ENCODE measurements at places on chromosomes 2 and 18. TPM values are rescaled to one million over a fixed set of nuclear protein-coding genes. Genes with fewer than 3 reads are reported as not detected.
A peak's percentile ranks its signal among the peaks of the same experiment; 100 is the strongest.

- H3K4me3 ChIP-seq, result no peak overlapping the region
- H3K27ac ChIP-seq, result no peak overlapping the region
- no peaks in the 10 kb centered on the region for H3K27me3 ChIP-seq
- no peak for DNase-seq
- H3K4me1 ChIP-seq, result no peaks in the 10 kb centered on the region
These were observed 55.3 kb upstream of the HAAO start for GRCh38 chr2:42847596-42848151.

DNA sequence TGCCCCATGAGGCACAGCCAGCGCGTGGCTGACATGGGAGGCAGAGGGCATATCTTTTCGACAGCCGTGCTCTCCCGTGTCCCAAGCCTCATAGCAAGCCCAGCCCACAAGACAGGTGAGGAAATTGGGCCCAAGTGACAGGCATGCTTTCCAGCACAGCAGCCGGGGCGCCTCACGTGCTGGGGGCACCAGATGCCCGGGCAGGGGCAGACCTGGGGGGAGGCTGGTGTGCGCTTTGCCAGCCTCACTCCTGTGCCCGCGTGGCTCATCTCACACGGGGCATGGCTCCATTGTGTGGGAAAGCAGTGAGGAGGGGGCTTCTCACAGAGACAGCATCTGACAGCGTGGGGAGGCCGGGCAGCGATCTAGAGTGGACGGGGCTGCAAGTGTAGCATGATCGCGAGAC is 93.2 kb downstream of the USP40 start:
- H3K36me3 ChIP-seq, result peaks cover 19% of the 10 kb centered on the region
- H3K27me3 ChIP-seq, result no peaks in the 10 kb centered on the region
- DNase-seq, result no peak
- H3K4me1 ChIP-seq, result no peaks in the 10 kb centered on the region
- no peak overlapping the region for H3K27ac ChIP-seq
- no peak overlapping the region for H3K4me3 ChIP-seq

DNA sequence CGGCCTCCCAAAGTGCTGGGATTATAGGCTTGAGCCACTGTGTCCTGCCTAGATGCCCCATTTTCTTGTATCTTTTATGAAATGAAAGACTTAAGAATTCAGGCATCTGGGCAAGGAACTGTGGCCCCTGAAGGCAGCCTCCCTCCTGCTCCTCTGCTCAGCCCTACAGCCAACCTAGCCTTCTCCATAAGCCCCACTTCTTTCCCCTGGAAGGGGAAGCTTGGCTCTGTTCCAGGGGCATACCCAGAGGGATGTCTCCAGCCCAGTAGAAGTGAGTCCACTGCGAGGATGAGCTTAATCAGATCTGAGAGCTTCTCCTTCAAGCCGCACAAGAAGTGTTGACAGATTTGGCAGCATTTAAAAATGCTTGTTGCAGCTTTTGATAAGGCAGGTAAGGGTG is 39.7 kb downstream of the RHOB start:
- H3K4me3 ChIP-seq, result no peak overlapping the region
- no peak overlapping the region for H3K27ac ChIP-seq
- H3K4me1 ChIP-seq, result peaks cover 4% of the 10 kb centered on the region
- DNase-seq, result no peak

GRCh38 chr2:70647873-70648481 is 94.4 kb upstream of the TGFA start:
- H3K27ac ChIP-seq, result no peak overlapping the region
- H3K36me3 ChIP-seq, result no peaks in the 10 kb centered on the region
- peak; percentile 87 for DNase-seq
- H3K27me3 ChIP-seq, result peaks cover 3% of the 10 kb centered on the region
- H3K4me1 ChIP-seq, result no peaks in the 10 kb centered on the region

DNA sequence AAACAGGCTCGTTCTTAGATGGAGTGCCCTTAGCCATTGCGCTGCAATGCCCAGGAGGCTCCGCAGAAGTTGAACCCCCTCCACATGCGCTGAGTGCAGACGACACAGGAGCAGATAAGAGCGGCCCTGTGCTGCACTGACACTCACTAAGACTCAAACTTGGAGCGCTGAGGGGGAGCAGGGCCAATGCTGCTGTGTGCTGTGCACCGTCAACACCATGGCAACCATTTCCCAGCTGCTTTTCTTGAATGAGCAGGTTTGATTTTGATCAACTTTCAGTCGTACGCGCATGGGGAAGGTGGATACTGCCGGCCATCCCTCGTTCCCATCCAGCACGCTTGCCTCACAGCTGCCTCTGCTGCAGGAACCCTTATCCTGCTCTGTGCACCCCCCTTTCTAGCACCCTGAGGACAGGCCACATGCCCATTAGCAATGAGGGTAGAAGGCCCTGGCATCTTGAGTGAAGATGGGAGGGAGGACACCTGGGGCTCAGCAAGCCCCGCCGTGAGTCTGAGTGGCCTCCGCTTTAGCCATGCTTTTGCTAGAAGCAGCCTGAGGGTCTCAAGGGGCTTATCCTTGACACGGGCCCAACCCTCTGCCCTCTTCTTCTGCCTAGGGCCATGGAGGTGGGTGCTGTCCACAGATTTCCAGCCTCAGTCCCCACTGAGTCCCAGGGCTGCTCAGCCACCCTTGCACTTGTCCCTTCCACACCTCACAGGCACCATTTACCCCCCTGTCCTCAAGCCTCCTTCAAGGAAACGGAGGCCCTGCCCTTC is 271.9 kb downstream of the PHLPP1 start:
- H3K27ac ChIP-seq, result no peak overlapping the region
- no peaks in the 10 kb centered on the region for H3K4me1 ChIP-seq
- DNase-seq, result no peak
- H3K27me3 ChIP-seq, result no peaks in the 10 kb centered on the region
- H3K36me3 ChIP-seq, result no peaks in the 10 kb centered on the region

GRCh38 chr2:11762799-11763461 is 16.5 kb downstream of the LPIN1 start:
- no peak for DNase-seq
- peaks cover 5% of the 10 kb centered on the region for H3K36me3 ChIP-seq
- peaks cover 4% of the 10 kb centered on the region for H3K4me1 ChIP-seq
- no peaks in the 10 kb centered on the region for H3K27me3 ChIP-seq
- H3K27ac ChIP-seq, result no peak overlapping the region
- no peak overlapping the region for H3K4me3 ChIP-seq

- no peak overlapping the region for H3K27ac ChIP-seq
- H3K4me1 ChIP-seq, result peaks cover 4% of the 10 kb centered on the region
- no peak overlapping the region for H3K4me3 ChIP-seq
- H3K27me3 ChIP-seq, result no peaks in the 10 kb centered on the region
- peaks cover 6% of the 10 kb centered on the region for H3K36me3 ChIP-seq
These were observed 21.3 kb downstream of the C2orf69 start for GRCh38 chr2:199932312-199932855.

DNA sequence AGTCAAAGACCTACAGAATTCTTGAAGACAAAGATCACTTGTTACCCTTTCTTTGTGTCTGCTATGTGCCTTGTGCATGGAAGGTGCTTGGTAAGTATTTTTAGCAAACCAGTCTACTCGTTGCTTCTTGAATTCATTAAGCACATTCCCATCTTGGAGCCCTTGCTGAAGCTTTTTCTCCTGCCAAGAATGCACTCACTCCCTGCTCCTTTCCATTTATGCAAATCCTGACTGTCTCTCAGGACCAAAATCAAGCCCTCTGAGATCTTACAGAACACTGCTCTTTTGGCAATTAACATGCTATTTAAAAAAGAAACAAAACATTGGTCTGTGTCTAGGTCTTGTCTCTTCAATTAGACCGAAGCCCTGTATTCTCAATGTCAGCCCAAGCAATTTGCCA is 75.8 kb downstream of the CLHC1 start:
- H3K4me1 ChIP-seq, result peaks cover 22% of the 10 kb centered on the region
- H3K27me3 ChIP-seq, result no peaks in the 10 kb centered on the region
- DNase-seq, result no peak
- H3K4me3 ChIP-seq, result no peak overlapping the region
- no peaks in the 10 kb centered on the region for H3K36me3 ChIP-seq

- no peaks in the 10 kb centered on the region for H3K36me3 ChIP-seq
- H3K4me1 ChIP-seq, result no peaks in the 10 kb centered on the region
- no peaks in the 10 kb centered on the region for H3K27me3 ChIP-seq
- H3K4me3 ChIP-seq, result no peak overlapping the region
These were observed 302.4 kb downstream of the PLCL1 start for GRCh38 chr2:198106621-198107385.

DNA sequence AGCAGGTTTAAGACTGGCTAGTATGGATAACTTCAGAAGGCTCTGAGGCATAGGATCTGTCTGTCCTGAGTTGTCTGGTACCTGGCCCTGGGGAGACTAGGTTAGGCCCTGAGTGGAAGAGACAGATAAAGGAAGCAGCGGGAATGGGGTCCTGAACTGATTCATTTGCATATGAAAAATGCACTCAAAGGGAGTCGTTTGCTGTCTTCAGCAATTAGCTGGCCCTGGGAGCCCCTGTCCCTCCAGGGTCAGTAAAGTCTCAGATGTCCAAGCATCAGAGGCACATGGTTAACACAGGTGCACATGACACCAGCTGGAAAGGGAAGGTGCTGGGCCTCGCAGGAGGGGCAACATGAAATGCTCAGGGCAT is 172.4 kb downstream of the ACOXL start:
- H3K27ac ChIP-seq, result no peak overlapping the region
- DNase-seq, result no peak
- H3K4me1 ChIP-seq, result no peaks in the 10 kb centered on the region
- H3K27me3 ChIP-seq, result no peaks in the 10 kb centered on the region
- H3K36me3 ChIP-seq, result no peaks in the 10 kb centered on the region

DNA sequence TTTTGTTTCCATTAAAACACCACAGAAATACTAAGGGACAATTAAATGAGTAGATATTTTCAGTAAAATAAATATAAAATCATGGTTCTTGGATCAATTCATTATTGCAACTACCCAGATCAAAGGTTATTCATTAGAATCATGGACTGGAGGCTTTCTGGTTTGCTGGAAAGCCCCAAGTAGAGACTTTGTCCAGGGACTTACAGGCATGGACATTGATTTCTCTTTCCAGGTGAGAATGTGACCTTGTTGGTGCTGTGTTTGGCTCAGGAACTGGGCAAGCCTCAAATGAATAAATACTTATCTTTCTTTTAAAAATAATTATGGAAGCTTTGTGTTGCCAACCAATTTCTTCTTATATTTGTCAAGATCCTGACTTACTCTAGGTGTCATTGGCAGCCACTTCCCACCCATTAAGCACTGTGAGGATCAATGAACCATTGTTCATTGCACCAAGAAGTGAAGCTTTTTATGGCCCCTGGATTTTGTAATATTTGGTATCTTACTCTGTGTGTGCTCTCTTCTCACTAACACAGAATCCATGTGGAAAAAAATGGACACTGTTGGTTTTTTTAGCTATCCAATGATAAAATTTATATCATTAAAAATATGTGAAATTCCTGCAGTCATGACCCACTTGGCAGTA is 205.8 kb upstream of the NRXN1 start:
- H3K4me3 ChIP-seq, result no peak overlapping the region
- H3K36me3 ChIP-seq, result no peaks in the 10 kb centered on the region
- H3K27me3 ChIP-seq, result no peaks in the 10 kb centered on the region
- DNase-seq, result no peak
- no peaks in the 10 kb centered on the region for H3K4me1 ChIP-seq

- DNase-seq, result no peak
- H3K36me3 ChIP-seq, result no peaks in the 10 kb centered on the region
These were observed 40.0 kb downstream of the LBH start for GRCh38 chr2:30271301-30271700.

GRCh38 chr2:167177196-167177595 is 288.9 kb downstream of the XIRP2 start:
- no peaks in the 10 kb centered on the region for H3K27me3 ChIP-seq
- H3K27ac ChIP-seq, result no peak overlapping the region
- H3K4me1 ChIP-seq, result no peaks in the 10 kb centered on the region
- DNase-seq, result no peak
- no peak overlapping the region for H3K4me3 ChIP-seq
- H3K36me3 ChIP-seq, result no peaks in the 10 kb centered on the region

DNA sequence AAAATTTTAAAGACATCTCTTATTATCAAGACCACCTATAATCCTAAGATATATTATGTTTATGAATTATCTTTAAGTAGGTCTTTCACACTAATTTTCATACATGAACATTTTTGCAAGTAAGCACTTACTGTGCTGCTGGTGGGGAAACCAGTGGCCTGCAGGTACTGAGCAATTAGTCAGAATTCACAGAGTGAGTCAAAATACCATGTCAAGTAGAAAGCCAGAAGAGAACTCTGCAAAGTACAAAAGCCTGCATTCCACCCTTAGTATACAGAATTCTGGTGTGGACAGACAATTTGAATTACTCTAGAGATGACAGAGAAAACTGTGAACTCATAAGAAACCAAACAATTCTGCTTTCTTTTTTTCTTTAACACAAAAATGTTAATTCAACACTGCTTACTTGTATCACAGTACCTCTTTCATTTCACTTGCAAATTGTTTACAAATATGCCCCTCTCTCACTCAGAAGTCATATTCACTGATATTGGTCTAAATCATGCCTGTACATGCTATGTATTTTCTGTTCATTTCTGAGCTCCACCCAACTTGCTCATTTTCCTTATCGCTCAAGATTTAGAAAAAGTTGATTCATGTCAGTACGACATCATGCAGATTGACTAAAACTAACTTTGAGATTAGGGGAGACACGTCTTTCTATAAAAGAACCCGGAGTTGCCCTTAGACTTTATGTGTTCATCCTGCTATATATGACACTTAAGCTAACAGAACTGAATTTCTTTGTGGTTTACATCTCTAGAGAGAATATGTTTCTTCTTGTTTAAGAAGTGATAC is 182.9 kb downstream of the IKZF2 start:
- H3K4me3 ChIP-seq, result no peak overlapping the region
- no peak overlapping the region for H3K27ac ChIP-seq
- no peaks in the 10 kb centered on the region for H3K27me3 ChIP-seq
- no peak for DNase-seq

GRCh38 chr2:160214461-160215445 is 14.7 kb upstream of the ITGB6 start:
- H3K4me1 ChIP-seq, result no peaks in the 10 kb centered on the region
- no peak overlapping the region for H3K4me3 ChIP-seq
- no peaks in the 10 kb centered on the region for H3K27me3 ChIP-seq
- no peak for DNase-seq
- no peak overlapping the region for H3K27ac ChIP-seq
- no peaks in the 10 kb centered on the region for H3K36me3 ChIP-seq

Gene REG1B
- total RNA-seq, result 11.0 TPM

Gene MTCL1
- total RNA-seq, result 15.3 TPM

Gene ASB18
- total RNA-seq, result not detected

Gene BUB1
- 1.8 TPM for total RNA-seq

Gene RAPH1
- 90.7 TPM for total RNA-seq

Gene PCARE
- total RNA-seq, result not detected

Gene SCN3A
- 6.3 TPM for total RNA-seq

Gene POTEC
- total RNA-seq, result not detected

Gene SLC8A1
- 33.9 TPM for total RNA-seq

Gene TUBA4B
- 0.98 TPM for total RNA-seq

Gene TUBB8B
- not detected for total RNA-seq
